IMR-90 (cell line): ENCODE measurements at places on chromosomes 3 and 15.

- DNase-seq = no peak
- no peaks in the 10 kb centered on the region for H3K27me3 ChIP-seq
- H3K4me3 ChIP-seq = no peak overlapping the region
- H3K36me3 ChIP-seq = 0 out of 2 replicates have a peak, but pooled peaks cover 2% of the 10 kb centered on the region
- H3K4me1 ChIP-seq = peaks cover 29% of the 10 kb centered on the region
These were observed 2.7 kb downstream of the PRKCD start for GRCh38 chr3:53163444-53164387.

DNA sequence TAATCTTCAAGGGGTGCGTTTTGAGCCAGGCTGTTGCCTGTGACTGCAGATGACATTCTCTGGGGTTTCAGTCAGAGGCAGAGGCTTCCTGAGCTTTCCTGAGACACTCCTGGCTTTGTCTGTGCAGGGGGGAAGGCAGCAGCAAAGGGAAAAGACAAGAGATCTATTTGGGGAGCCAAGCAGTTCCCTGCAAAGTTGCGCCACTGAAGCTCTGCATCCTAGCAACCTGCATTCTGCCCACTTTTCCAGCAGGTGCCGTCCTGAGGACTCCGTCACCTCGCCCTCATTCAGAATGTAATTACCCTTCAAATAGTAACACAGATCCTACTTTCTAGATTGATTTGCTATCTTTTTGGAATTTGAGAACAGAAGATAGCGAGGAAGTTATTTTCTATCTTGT, 1.9 kb upstream of the TMEM158 start:
- H3K36me3 ChIP-seq = peaks cover 6% of the 10 kb centered on the region; the same call in 1 of the 2 replicates
- no peak overlapping the region for H3K4me3 ChIP-seq
- no peak overlapping the region for H3K27ac ChIP-seq
- H3K4me1 ChIP-seq = peaks cover 10% of the 10 kb centered on the region
- no peak for DNase-seq
- no peaks in the 10 kb centered on the region for H3K27me3 ChIP-seq

DNA sequence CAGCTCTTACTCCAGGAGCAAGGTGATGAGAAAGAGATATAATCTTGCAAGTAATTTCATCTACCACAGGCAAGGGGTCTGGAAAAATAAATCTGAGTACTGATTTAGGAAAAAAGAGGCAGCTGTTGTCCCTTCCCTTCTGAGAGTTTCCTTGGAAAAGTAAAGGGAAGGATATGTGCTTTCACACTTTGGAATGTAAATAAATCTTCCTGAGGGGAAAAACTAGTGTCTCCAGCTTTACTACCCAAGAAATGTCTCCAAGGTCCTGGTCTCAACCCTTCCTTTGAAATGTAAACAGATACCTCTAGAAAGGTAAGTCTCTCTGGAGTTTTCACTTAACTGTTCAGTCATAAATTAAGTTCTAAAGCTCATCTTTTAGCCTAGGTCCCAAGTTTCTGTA, 102.6 kb downstream of the DPH6 start:
- H3K27ac ChIP-seq = no peak overlapping the region
- H3K27me3 ChIP-seq = no peaks in the 10 kb centered on the region
- peaks cover 8% of the 10 kb centered on the region; the same call in 1 of the 2 replicates for H3K4me1 ChIP-seq

GRCh38 chr15:19973718-19974117, 567.9 kb downstream of the GOLGA6L6 start:
- H3K27me3 ChIP-seq = no peaks in the 10 kb centered on the region
- H3K27ac ChIP-seq = no peak overlapping the region
- no peak overlapping the region for H3K4me3 ChIP-seq
- no peaks in the 10 kb centered on the region for H3K4me1 ChIP-seq
- DNase-seq = no peak

- H3K36me3 ChIP-seq = no peaks in the 10 kb centered on the region
- no peak overlapping the region for H3K27ac ChIP-seq
- peaks cover 42% of the 10 kb centered on the region for H3K27me3 ChIP-seq
These were observed 235.7 kb downstream of the THRB start for GRCh38 chr3:24258727-24259600.
